Psoas muscle (tissue), 8 donors: ENCODE measurements at places on chromosomes 1 and 21. TPM values are rescaled to one million over a fixed set of nuclear protein-coding genes. Genes with fewer than 3 reads are reported as not detected.
A peak's percentile ranks its signal among the peaks of the same experiment; 100 is the strongest.

Gene OR2G6
- polyA plus RNA-seq: not detected

Gene RAB42
- polyA plus RNA-seq: 0.16 TPM

DNA sequence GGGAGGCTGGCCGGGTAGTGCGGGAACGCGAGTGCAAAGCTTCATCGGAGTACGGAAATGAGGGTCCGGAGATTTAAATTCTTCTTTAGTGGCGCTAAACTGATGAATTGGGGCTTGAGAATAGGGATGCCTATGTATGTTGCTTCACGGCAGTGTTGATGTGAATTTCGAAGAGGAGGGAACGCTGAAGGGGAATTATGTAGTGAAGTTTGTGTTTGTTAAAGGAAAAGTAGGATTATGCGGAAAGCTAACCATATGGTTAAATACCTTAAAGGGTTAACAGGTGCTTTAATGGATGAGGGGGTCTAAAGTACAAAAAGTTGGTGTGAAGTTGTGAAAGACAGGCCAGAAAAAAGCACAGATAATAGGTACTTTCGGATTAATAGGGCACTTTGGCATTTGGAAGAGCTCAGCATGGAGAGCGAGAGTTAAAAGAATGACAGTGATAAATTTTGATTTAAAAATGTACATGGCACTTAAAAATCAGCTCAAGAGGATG, 1.4 kb downstream of the HS2ST1 start:
- H3K4me3 ChIP-seq: peak overlapping the region; percentile 93
- no peak for DNase-seq
- no peaks in the 10 kb centered on the region for H3K36me3 ChIP-seq
- no peaks in the 10 kb centered on the region for H3K27me3 ChIP-seq

Gene MEF2D
- polyA plus RNA-seq: 43.1 TPM

Gene SHISA4
- 151 TPM for polyA plus RNA-seq

DNA sequence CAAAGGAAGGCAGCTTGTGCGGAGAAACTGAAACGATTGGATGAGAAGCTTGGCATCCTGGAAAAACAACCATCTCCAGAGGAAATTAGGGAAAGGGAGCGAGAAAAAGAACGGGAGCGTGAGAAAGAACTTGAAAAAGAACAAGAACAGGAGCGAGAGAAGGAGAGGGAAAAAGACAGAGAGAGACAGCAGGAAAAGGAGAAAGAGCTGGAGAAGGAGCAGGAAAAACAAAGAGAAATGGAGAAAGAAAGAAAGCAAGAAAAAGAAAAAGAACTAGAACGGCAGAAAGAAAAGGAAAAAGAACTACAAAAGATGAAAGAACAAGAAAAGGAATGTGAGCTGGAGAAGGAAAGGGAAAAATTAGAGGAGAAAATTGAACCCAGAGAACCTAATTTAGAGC, 47.2 kb downstream of the PRRC2C start:
- H3K27me3 ChIP-seq: no peaks in the 10 kb centered on the region
- H3K36me3 ChIP-seq: peaks cover 6% of the 10 kb centered on the region
- no peaks in the 10 kb centered on the region for H3K4me1 ChIP-seq
- DNase-seq: no peak
- no peak overlapping the region for H3K4me3 ChIP-seq
